ENCODE measurements at places on chromosomes 4 and X.

- no peak for DNase-seq
Measured at GRCh38 chr4:26192899-26193869, 127.6 kb upstream of the RBPJ start.

GRCh38 chr4:119825696-119826095 is 197.1 kb upstream of the PDE5A start:
- DNase-seq = no peak

DNA sequence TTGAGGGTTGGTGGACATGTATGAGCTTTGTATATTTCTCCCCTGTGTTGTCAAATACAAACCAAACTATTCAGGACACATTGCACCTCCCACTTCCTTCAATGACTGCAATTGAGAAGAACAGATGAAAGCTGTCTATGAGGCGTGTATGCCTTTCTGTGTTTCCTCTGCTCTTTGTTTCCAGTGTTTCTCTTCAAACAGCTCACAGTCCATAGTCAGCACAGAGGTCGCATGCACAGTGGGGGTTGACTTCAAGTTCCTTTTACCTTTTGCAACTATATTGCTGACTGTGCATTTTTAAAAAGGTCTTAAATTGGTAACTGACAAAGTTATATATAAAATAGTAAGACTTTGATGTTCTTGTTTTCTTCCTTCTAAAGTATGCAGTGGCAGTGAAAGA is 957.8 kb downstream of the C4orf33 start:
- no peak for DNase-seq

DNA sequence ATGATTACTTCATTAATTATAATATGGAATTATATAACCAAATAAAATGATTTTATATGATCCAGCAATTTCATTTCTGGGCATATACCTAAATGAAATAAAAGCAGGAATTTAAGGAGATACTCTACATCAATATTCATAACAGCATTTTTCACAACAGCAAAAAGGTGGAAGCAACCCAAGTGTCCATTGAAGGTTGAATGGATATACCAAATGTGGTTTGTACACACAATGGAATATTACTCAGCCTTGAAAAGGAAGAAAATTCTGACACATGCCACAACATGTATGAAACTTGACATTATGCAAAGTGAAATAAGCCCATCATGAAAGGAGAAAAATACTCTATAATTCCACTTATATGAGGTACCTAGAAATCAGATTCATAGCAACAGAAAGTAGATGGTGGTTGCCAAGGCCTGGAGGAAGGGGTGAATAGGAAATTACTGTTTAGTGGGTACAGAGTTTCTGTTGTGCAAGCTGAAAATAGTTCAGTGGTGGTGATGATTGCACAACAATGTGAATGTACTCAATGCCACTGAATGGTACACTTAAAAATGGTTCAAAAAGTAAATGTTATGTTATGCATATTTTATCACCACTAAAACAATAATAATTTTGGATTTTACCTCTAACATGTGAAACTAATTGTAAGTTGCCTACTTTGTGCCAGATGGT is 471.5 kb downstream of the SPRY1 start:
- DNase-seq = no peak

- DNase-seq = no peak
Measured at GRCh38 chrX:25650216-25650820, 487.8 kb upstream of the MAGEB18 start.

GRCh38 chr4:122612540-122612939 is 8.3 kb downstream of the IL21 start:
- no peak for DNase-seq

DNA sequence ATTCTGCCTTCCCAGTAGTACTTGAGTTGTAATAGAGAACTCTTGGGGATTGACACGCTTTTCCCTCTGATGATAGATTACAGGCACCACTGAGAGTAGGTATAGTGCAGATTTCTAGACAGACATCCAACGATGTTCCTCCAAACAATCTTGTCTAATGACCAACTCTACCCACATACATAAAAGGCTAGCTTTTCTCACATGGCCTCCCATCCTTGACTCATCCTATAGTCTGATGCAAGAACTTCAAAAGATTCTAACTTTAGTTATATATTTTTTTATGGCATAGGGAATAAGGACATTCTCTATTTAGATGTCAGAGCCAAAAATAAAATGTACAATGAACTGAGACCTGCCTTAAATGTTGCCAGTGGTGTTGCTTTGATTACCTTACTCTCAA is 60.9 kb downstream of the GLRA2 start:
- no peak for DNase-seq

DNA sequence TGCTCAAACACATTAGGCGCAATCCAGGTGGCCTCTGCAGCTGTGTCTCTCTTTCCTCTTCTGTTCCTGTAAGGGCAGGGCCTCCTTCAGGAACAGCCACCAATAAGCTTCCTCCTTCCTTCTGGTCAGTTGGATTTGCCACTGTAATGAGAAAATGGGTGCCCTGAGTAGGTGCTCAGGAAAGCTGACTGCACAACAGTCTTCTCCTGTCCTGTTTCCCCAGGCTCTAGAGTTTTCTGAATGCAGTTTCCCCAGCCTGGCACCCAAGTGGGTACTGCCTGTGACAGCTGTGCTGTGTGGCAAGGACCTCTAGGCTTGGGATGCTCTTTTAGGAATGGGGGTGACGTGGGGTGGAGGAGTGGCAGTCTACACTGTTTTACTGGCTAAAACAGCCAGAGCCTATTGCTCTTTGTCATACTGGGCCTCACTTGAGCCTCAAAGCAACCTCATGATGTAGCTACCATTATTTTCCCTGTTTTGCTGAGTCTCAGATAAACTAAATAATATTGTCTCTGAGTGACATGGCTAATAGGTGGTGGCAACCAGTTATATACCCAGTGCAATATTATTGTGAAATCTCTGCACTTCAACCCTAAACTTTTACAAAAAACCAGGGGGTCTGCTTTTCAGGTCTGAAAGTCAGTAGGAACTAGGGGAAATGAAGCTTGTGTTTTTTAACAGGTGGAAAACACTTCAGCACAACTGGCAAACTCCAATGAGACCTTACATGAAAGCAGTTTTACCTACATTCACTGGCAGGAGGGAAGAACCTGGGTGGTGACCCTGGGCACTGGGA is 1.2 kb downstream of the CXCL2 start:
- no peak for DNase-seq

DNA sequence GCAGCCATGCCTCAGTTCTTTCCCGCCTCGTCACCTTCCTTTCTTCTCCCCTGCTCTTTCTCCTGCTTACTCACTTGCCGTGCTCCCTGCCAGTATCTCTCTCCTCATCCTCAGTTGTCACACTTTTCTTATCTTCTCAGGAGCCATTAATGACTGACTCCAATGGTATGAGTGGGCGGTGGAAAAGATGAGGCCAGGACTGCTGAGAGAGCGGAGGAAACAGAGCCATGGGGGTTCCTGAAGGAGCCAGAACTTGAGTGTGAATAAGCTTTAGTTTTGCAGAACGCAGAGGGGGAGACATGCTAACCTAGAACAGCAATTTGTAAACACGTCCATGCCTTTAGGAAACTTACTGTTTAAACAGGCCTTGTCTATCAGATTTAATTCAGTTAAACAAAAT is 126.5 kb downstream of the CHIC2 start:
- DNase-seq = no peak

GRCh38 chrX:9656277-9656676 is 109.4 kb downstream of the GPR143 start:
- DNase-seq = no peak

GRCh38 chr4:156606554-156607477 is 364.8 kb downstream of the PDGFC start:
- DNase-seq = no peak

- no peak for DNase-seq
Measured at GRCh38 chr4:185128272-185129119, 14.6 kb upstream of the SLC25A4 start.

GRCh38 chrX:63750811-63751210 is 34.2 kb downstream of the ARHGEF9 start:
- no peak for DNase-seq

Measured in NCI-H1105 treated with DMSO at 0.1 percent for 48 hours (cell line).